ENCODE measurements at places on chromosomes 6 and 20.

DNA sequence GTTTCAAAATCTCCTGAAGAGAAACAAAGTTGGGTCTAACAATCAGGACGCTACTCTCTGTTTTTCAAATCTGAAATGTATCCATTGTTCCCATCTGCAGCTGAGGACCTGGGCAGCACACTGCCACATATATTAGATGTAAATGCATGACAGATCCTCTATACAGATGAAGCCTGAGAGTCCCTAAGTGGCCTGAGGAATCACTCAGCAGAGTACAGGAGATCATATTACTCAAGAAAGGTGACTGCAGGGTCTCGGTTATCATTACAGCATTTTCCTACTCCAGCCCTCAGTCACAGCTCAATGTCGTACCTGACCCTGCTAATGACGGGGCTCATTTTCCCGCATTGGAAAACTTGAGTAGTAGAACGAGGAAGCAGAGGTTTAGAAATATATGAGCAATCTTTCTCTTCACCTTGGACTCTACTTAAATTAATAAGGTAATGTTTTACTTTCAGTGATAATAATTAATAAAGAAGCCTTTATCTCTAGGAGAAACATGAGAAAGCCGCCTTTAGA lies 256.2 kb upstream of the IRAK1BP1 start:
- no peak for DNase-seq

DNA sequence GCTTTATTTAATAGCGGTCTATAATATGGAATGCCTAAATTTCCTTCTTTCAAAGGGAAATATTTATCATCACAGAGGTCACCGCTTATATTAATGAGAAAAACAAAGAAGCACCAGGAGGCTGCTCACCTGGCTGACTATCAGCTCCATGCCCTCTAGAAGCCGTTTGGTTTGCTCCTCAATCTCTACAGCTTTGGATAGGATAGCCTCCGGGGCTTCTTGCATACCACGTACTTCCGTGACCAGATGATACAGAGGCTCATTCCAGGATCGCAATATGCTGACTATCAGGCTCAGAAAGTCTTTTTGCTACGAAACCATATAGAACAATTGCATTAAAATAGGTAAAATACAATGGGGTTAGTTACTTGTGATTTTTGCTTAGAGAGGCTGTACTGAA lies 6.8 kb downstream of the PRL start:
- no peak for DNase-seq

- peak; percentile 23 for DNase-seq
Observed at GRCh38 chr20:51469578-51470498, 72.7 kb downstream of the NFATC2 start.

DNA sequence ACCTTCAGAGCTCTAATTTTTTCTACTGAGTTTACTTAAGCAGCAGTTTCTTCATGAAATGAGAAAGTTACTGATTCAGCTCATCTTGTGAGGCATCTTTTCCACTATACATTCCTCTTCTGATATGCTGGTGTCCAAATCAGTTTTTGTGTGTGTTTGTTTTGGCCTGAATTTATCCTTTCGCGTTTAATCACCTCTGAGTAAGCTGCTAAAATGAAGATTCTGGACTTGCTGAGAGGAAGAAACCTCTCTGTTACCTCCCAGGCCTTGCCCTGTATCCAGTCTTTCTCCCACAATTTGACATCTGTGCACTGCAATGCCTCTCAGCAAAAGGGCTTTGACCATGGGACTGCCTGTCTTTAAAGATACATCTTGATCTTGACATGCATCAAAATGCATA lies 536.2 kb upstream of the NRSN1 start:
- no peak for DNase-seq

DNA sequence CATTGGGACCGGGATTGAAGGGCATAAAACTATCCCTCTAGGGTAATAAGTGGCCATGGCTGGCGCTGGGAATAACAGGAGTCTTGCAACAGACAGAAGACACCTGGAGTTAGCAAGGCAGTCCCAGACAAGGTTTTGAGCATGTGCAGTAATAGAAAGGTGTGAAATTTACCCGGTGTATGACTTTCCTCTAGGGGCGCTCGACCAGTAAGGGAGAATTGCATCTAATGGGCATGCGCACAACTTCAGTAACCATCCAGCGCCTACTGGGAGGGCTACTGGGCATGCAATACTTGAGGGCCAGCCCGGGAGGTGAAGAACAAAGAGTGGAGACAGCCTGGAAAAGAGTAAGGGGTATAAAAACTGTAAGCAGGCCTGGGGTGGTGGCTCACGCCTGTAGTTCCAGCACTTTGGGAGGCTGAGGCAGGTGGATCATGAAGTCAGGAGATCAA lies 32.7 kb downstream of the SERPINB6 start:
- no peak for DNase-seq

GRCh38 chr6:1945235-1945832 lies 300.1 kb downstream of the GMDS start:
- no peak for DNase-seq

DNA sequence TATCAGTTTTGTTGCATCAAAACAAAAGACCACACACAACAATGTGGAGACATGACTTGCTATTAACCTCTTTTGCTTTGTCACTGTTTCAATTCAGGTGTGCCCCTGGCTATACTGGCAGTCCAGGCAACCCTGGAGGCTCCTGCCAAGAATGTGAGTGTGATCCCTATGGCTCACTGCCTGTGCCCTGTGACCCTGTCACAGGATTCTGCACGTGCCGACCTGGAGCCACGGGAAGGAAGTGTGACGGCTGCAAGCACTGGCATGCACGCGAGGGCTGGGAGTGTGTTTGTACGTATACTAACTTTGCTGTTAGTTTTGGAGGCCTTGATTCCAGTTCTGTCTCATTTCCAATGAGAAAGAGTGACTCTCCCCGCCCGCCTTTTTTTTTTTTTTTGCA lies 356.9 kb downstream of the ARHGAP18 start:
- DNase-seq, result no peak

GRCh38 chr6:105326216-105326615 lies 76.7 kb downstream of the PREP start:
- no peak for DNase-seq

DNA sequence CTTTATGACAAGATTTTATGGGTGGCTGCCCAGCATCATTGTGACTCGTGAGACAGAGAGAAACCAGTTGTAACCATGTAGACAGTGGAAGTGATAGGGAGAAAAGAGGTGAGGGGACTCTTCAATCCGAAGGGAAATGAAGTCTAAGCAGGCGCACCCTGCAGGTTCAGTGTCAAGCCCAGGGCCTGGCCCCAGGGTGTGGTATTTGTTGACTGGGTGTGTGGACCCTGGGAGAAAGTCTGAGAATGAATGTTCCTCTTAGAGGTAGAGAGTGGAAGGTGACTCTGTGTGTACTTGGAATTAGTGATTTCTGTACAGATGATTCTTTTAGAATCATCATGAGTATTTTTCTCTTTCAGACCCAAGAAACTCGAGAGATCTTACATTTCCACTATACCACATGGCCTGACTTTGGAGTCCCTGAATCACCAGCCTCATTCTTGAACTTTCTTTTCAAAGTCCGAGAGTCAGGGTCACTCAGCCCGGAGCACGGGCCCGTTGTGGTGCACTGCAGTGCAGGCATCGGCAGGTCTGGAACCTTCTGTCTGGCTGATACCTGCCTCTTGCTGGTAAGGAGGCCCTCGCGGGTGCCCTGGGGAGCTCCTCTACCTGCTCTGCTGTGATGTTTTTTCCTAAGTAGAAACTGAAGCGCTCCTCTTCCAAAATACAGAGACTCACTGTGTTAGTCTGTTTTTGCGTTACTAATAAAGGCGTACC lies 68.0 kb downstream of the PTPN1 start:
- DNase-seq, result no peak

Measured in NCI-H1417 treated with DMSO at 0.1 percent for 48 hours (cell line).